Astrocyte (in vitro differentiated cells and primary cell): ENCODE measurements at places on chromosomes 5 and 9.

DNA sequence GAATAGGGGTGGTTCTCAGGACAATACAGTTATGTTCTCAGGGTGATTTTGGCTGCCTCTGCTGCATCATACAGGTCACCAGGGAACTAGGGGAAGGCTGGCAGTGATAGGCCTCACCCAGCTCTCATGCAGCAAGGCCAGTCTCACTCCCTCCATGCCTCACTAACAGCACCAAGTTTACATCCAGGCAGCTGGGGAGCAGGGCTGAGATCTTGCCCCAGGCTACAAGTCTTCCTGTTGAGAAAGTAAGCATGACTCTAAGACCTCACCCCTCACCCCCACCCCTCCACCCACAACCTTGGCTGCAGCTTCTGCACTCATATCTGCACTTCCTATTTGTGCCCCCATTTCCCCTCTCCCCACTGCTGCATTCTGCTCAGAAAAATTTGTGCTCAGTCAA, 481.2 kb downstream of the ACTL7B start:
- H3K4me1 ChIP-seq, result no peaks in the 10 kb centered on the region
- H3K36me3 ChIP-seq, result no peaks in the 10 kb centered on the region
- H3K4me3 ChIP-seq, result no peak overlapping the region
- H3K27me3 ChIP-seq, result no peaks in the 10 kb centered on the region

GRCh38 chr9:116555119-116555518, 132.0 kb upstream of the TRIM32 start:
- no peaks in the 10 kb centered on the region for H3K36me3 ChIP-seq
- DNase-seq, result no peak
- no peak overlapping the region for H3K27ac ChIP-seq
- peaks cover 7% of the 10 kb centered on the region for H3K4me1 ChIP-seq

GRCh38 chr5:146249801-146250200, 46.4 kb downstream of the RBM27 start:
- H3K36me3 ChIP-seq, result peaks cover under 1% of the 10 kb centered on the region
- no peaks in the 10 kb centered on the region for H3K27me3 ChIP-seq
- no peak overlapping the region for H3K27ac ChIP-seq
- H3K4me3 ChIP-seq, result no peak overlapping the region
- no peaks in the 10 kb centered on the region for H3K4me1 ChIP-seq

GRCh38 chr5:58069846-58070245, 390.0 kb downstream of the PLK2 start:
- H3K4me3 ChIP-seq, result no peak overlapping the region
- no peaks in the 10 kb centered on the region for H3K27me3 ChIP-seq
- H3K27ac ChIP-seq, result no peak overlapping the region
- no peak for DNase-seq
- H3K4me1 ChIP-seq, result peaks cover 3% of the 10 kb centered on the region

- H3K4me1 ChIP-seq, result peaks cover 90% of the 10 kb centered on the region
- H3K4me3 ChIP-seq, result peak overlapping the region; percentile 33
- H3K27ac ChIP-seq, result peak overlapping the region; percentile 98
- H3K36me3 ChIP-seq, result peaks cover 61% of the 10 kb centered on the region
- H3K27me3 ChIP-seq, result no peaks in the 10 kb centered on the region
Observed at GRCh38 chr5:74631081-74631953, 9.2 kb downstream of the ENC1 start.

GRCh38 chr5:179533024-179533423, 17.3 kb upstream of the RUFY1 start:
- no peak for DNase-seq
- H3K4me3 ChIP-seq, result no peak overlapping the region
- H3K4me1 ChIP-seq, result no peaks in the 10 kb centered on the region
- no peaks in the 10 kb centered on the region for H3K27me3 ChIP-seq

- no peak overlapping the region for H3K4me3 ChIP-seq
- no peaks in the 10 kb centered on the region for H3K27me3 ChIP-seq
- DNase-seq, result peak; percentile 97
- H3K36me3 ChIP-seq, result no peaks in the 10 kb centered on the region
- H3K4me1 ChIP-seq, result peaks cover 15% of the 10 kb centered on the region
Observed at GRCh38 chr5:167939686-167940085, 351.8 kb upstream of the WWC1 start.

DNA sequence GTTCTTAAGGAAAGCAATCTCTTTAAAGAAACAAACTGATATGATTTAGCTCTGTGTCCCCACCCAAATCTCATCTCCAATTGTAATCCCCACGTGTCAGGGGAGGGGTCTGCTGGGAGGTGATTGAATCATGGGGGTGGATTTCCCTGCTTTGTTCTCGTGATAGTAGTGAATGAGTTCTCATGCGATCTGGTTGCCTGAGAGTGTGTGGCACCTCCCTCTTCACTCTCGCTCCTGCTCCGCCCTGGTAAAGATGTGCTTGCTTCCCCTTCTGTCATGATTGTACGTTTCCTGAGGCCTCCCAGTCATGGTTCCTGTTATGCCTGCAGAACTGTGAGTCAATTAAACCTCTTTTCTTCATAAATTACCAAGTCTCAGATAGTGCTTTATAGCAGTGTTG, 412.7 kb upstream of the SMC2 start:
- DNase-seq, result no peak
- no peaks in the 10 kb centered on the region for H3K27me3 ChIP-seq
- no peak overlapping the region for H3K27ac ChIP-seq
- no peaks in the 10 kb centered on the region for H3K4me1 ChIP-seq
- H3K4me3 ChIP-seq, result no peak overlapping the region

DNA sequence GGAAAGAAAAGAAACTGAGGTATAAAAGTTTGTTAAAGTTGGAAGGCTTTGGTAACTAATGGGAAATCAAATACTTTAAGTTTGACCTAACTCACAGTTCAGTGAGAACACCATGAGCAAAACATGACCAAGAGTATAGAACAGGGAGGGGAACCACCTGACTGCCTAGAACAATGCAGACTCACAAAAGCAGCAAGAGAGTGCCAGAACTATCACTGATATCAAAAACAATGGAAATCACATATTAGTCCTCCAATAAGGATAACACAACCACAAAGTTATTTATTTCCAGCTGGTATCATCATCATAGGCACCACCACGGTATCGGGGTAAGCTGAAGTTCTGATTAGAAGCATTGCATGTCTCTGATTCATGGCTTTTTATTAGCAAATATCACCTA, 77.5 kb downstream of the TRPM6 start:
- no peaks in the 10 kb centered on the region for H3K4me1 ChIP-seq
- no peak overlapping the region for H3K4me3 ChIP-seq
- H3K27ac ChIP-seq, result no peak overlapping the region
- no peaks in the 10 kb centered on the region for H3K36me3 ChIP-seq
- H3K27me3 ChIP-seq, result no peaks in the 10 kb centered on the region

DNA sequence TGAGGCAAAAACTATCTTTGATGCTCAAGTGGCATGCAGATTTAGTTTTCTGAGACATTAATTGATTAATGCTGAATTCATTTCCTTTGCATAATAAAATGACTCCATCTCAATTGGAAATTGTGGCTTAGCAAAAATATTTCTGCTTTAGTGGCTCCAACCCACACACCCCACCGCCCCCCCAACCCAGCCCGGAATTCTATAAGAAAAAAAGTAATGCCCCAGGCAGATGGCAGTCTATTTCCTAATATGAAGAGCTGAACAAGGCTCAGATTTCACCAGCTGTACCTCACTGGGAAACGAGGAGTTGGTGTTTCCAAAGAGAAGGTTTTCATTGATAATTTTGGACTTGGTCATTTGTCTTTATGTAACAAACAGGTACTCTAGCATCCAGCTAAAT, 182.1 kb downstream of the FBN2 start:
- no peaks in the 10 kb centered on the region for H3K36me3 ChIP-seq
- H3K4me3 ChIP-seq, result no peak overlapping the region
- H3K27me3 ChIP-seq, result no peaks in the 10 kb centered on the region
- H3K4me1 ChIP-seq, result no peaks in the 10 kb centered on the region
- no peak overlapping the region for H3K27ac ChIP-seq

DNA sequence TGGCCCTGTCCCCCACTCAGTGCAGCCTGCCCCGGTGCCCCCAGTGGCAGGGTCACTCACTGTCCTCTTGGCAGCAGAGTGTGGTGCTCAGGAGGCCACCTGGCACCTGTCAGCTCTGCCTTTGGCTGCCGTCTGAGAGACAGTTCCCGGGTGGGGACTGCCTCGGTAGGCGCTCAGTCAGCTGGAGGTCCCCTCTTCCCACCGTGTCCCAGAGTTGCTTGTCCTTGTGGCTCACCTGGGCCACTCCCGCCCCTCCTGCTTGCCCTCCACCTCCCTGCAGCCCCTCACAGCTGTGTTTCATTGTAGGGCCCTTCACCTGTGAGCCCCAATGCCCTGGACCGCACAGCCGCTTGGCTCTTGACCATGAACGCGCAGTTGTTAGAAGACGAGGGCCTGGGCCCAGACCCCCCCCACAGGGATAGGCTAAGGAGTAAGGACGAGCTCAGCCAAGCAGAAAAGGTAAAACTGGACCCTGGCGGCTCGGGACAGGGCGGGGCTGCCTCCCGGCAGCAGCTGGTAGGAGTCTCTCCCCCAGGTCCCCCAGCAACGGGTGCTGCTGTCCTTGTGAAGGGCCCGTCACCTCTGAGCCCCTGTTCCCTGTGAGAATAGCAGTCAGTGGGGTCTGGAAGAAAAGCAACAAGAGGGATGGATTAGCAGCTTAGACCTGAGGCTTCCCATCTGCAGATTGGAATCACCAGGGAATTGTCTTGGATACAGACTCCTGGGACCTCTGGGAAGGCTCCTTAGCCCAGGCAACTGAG, 122.7 kb downstream of the DAB2IP start:
- H3K4me1 ChIP-seq, result peaks cover 24% of the 10 kb centered on the region
- DNase-seq, result no peak
- H3K4me3 ChIP-seq, result no peak overlapping the region
- H3K27ac ChIP-seq, result no peak overlapping the region
- no peaks in the 10 kb centered on the region for H3K27me3 ChIP-seq

DNA sequence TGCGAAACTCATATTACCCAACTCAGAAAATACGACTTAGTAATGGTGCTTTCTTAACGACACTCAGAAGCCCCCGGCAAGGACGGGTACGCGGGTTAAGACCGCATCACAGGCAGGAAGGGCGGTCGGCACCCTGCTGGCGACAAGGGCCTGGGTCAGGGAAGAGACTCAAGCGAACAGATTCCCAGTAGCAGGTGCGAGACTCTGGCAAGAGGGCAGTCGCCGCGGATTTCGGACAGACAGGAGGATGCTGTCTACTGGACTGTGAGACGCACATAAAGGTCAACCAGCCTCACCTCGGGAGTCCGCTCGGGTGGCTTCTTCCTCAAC, 398 bp downstream of the RAPGEF6 start:
- H3K4me3 ChIP-seq, result peak overlapping the region; percentile 97
- peak overlapping the region; percentile 98 for H3K27ac ChIP-seq
- DNase-seq, result peak; percentile 29
- peaks cover 12% of the 10 kb centered on the region for H3K4me1 ChIP-seq
- no peaks in the 10 kb centered on the region for H3K36me3 ChIP-seq

DNA sequence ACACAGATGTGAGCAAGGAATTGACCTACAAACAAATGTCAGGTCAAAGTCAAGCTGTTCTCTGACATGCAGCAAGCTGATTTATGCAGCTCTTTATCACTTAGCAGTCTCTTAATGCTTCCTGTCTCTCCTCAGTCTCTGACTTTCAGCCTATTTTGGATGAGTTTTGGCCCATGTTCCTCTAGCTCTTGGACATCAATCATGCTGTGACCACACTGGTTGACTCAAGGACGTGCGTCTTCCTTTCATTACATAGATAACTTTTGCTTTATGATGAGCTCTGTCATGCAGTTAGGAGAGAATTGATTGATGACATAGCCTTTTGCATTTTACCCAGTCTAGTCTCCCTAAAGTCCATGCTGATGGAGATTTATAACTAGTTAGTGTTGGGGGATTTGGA, 9.4 kb upstream of the REEP5 start:
- H3K4me3 ChIP-seq, result no peak overlapping the region
- H3K27ac ChIP-seq, result no peak overlapping the region
- peaks cover 6% of the 10 kb centered on the region for H3K4me1 ChIP-seq
- no peaks in the 10 kb centered on the region for H3K36me3 ChIP-seq

DNA sequence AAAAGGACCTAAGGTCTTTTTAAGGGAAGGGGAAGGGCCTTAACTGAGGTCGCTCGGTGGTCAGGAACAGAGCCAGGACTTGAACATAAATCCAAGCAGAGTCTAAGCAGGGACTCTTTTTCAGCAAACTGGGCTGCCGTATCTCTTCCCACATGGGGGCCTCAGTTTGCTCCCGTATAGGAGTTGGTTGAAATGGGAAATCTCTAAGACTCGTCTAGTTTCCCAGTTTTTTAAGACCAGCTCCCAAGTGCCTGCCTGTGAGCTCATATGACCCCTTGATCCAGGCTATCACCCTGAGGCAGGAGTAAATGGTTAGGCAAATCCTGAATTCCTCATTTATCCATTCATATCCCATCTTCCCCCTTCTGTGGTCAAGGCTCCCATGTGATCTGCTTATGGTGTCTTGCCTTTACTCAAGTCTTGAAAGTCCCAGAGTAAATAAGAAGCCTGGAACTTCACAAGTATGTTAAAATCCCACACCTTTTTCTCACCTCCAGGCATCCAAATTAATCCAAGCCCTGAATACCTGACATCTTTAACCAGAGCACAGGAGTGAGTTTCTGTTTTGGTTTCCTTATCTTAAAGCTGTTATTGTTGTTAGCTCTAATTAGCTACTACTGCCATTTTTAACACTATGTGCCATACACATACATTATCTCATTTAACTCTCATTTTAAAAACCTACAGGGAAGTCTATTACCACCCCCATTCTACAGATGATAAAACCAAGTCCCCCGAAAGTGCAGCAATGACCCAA, 3.0 kb downstream of the ARSI start:
- DNase-seq, result peak; percentile 37
- H3K4me1 ChIP-seq, result peaks cover 32% of the 10 kb centered on the region

GRCh38 chr5:173303878-173304590, 24.2 kb downstream of the STC2 start:
- no peaks in the 10 kb centered on the region for H3K27me3 ChIP-seq
- H3K36me3 ChIP-seq, result no peaks in the 10 kb centered on the region
- H3K27ac ChIP-seq, result no peak overlapping the region
- peaks cover 31% of the 10 kb centered on the region for H3K4me1 ChIP-seq
- no peak overlapping the region for H3K4me3 ChIP-seq

DNA sequence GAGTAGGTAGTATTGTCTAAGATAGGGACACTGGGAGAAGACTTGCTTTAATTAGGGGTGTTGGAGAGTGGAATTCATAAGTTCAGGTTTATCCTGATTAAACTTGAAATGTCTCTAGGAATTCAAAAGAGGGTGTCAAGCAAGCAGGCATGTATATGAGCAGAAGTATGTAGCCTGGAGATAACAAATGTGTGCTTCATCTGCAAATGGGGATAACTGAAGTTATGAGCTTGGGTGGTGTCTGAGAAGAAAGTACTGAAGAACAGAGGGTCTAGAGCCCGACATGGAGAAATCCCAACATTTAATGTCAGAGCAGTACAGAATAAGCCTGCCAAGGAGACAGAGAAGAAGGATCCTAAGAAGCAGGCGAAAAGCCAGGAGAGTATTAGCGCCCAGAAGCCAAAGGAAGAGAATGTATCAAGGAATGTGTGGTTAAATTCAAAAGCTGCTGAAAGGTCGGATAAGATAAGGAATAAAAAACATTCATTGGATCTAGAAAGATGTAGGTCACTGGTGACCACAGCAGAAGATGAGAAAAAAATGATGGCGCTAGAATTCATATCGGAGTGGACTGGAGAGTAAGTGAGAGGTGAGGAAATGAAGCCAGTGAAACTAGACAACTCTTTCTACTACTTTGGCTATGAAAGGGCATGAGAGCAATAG, 401.5 kb upstream of the PIK3R1 start:
- H3K4me3 ChIP-seq, result no peak overlapping the region
- H3K27me3 ChIP-seq, result no peaks in the 10 kb centered on the region
- H3K4me1 ChIP-seq, result peaks cover 12% of the 10 kb centered on the region
- H3K27ac ChIP-seq, result no peak overlapping the region
- no peaks in the 10 kb centered on the region for H3K36me3 ChIP-seq

GRCh38 chr5:54363669-54364068, 53.3 kb upstream of the ARL15 start:
- DNase-seq, result peak; percentile 44
- H3K27me3 ChIP-seq, result no peaks in the 10 kb centered on the region
- H3K4me3 ChIP-seq, result no peak overlapping the region

GRCh38 chr5:83376461-83376860, 95.1 kb upstream of the VCAN start:
- no peak for DNase-seq
- no peak overlapping the region for H3K4me3 ChIP-seq
- no peak overlapping the region for H3K27ac ChIP-seq
- peaks cover 11% of the 10 kb centered on the region for H3K4me1 ChIP-seq
